ENCODE measurements at places on chromosomes 5 and 9.

DNA sequence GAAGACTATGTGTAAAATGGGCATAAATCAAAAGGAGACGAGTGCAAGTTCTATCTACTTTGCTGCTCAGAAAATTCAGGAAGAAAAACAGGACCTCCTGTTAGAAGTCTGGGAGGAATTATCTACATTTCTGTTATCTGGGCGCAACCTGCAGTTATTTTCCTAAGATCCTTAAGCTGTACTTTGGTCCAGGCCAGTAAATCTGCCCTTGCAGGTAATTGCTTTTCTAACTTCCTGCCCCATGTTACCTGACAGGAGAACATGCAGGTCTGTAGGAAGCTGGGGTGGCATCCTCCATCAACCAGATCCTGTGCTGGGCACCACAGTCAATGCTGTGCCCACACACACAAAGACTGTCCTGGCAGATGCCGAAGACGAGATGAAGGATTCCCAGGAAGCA, 5.7 kb downstream of the CCNJL start:
- no peak for DNase-seq

DNA sequence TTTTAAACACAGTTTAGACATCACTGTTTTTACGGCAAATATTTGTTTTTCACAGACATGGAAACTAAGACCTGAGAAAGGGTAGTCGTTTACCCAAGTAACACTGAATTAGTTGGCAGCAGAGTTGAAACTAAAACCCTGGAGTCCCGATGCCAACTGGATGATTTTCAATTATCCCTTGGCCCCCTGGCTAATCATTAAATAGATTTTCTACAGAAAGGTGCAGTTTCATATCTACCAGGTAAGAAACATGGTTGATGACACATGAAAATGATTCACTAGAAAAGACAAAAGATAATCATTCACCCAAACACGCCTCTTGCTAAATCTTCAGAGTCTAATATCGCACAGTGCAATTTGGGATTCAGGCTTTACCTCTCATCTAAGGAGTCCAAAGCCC, 136.9 kb downstream of the SEMA5A start:
- DNase-seq = peak; percentile 9

DNA sequence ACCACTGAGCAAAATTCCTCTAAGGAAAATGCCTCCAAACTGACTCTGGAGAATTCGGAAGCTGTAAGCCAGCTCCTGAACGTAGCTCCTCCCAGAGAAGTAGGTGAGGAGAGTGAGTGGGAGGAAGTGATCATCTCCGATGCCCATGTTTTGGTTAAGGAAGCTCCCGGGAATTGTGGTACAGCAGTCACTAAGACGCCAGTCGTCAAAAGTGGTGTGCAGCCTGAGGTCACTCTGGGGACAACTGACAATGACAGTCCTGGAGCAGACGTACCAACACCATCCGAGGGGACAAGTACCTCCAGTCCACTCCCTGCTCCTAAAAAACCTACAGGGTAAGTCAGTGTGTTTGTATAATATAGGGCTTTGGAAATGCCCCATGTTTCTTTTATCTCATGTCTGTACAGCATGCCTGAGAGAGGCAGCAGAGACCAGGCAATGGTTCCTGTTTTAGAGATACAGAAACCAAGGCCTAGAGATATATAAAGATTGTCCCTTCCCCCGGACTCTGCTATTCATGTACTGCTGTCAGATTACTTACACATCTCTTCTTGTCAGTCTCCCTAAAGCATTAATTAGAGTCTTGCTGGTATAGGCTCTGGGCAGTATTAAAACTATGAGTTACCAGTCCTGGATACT, 23.9 kb downstream of the HMGXB3 start:
- DNase-seq = no peak

DNA sequence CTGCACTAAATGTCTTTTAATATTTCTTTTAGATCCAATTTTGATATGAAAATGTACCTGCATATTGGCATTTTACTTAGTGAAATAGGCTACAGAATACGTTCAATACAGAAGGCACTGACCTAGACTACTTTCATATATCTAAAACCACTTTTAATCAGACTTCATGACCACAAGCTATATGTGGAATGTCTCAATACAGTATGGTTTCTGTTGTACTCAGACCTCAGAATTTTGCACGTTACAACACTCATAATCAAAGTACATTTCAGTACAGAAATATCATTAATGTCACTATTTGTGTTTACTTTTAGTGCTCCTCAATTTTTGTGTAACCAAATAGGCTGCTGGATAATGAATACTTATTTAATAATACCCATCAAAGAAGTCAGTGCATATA, 74.8 kb downstream of the MEF2C start:
- no peak for DNase-seq

DNA sequence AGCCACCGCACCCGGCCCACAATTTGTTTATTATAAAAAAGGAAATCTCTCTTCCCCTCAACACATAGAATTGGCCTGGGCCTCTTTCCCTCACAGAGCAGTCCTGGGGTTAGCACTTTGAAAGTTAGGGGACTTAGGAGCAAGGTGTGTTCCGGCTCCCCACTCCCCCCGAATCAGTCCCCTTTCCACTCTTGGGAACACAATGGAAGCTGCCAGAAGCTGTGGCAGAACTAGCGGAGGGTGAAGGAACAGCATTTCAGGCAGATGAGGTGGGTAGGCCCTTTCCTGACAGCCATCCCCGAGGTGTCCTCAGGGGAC, 16.4 kb upstream of the C5orf47 start:
- no peak for DNase-seq

GRCh38 chr5:77798456-77798855, 22.3 kb upstream of the TBCA start:
- DNase-seq = no peak

DNA sequence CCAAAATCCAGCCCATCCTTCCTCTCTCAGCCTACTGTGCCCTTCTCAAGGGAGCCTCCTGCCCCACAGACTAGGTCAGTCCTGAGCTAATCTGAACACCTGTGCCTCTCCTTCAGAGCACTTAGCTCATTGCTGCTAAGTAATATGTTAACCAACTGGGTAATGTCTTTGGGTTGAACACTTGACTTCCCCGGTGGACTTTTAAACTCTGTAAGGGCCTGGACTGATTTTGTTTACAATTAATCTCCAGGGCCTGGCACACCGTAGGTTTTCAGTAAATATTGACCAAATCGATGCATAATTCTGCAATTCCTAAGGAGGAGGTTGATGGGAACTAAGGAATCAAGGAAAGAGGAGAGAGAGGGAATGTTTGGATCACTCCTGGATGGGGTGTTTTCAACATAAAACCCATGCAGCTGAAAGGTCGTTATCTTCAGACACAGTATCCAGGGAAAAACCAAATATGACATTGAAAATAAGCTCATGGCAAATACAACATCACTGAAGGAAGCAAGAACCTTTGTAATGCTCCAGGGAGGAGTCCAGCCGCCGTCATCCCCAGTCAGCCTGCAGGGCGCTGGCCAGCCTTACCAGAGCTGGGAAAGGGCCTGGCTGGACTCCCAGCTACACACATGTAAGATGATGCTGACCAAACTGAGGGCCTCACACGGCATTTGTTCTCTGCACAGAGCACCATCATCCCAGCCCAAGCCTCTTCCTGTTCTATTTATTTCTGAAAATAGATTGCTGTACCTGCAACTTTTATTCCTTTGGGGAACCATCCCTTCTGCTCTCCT, 166.3 kb downstream of the C5orf15 start:
- DNase-seq = no peak

DNA sequence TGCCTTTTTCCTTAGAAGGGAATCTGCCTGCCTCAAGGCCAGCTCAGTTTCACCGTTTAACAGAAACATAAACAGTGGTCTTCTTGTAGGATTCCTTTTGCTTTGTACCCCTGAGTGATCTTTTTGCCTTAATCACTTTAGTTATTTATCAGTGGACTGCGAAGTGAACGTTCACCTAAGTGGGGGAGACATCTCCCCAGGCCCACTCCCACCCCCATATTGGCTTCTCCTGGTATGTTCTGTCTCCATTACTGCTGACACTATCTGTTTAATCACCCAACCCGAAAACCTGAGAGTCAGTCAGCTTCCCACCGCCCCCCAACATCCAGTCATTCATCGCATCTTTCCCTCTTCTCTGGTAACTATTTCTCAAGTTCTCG, 1.4 kb downstream of the SKP2 start:
- DNase-seq = no peak

GRCh38 chr5:29896646-29897045, 1296.8 kb upstream of the CDH6 start:
- no peak for DNase-seq

GRCh38 chr5:113295111-113295539, 139.7 kb downstream of the TSSK1B start:
- DNase-seq = no peak

DNA sequence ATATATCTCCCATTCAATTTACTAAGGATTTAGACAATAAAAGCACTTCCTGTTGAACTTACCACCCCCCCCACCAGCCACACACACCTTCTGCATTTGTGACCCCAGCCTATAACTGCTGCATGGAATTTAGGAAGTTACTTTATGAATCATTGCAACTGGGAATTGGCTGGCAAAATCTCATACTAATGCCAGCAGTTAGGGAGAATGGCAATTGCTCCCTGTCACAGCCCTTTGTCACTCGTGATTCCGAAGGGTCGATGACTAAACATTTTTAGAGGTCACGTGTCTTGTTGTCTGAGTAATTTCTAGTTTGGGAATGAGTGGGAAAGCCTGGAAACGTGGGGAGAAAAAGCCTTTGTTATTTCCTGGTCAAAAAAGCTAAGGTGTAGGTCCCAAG, 46.6 kb upstream of the PCA3 start:
- DNase-seq = no peak

- DNase-seq = no peak
Observed at GRCh38 chr9:3138231-3139229, 294.6 kb upstream of the PUM3 start.

GRCh38 chr9:114285166-114285867, 37.6 kb upstream of the ORM1 start:
- peak; percentile 81 for DNase-seq

- no peak for DNase-seq
Observed at GRCh38 chr5:135941711-135942110, 13.1 kb downstream of the LECT2 start.

- no peak for DNase-seq
Observed at GRCh38 chr9:113343732-113344231, 3.7 kb upstream of the WDR31 start.

DNA sequence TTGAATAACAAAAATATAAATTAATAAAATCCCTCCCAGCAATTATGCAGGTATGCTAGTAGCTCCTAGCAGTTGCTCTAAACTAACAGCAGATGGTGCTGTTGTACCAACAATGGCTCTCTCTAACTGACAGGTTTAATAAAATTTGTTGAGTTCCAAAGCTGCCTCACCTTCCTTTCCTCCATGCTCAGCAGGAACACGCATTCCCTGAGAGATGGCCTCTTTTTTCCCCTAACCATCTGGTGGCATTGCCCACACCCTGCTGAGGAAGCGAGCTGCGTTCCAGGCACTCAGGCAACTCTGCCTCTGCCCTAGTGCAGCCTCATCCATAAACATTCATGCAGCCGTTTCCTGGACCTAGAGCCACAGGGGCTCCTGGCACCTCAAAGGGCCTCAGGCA, 106.2 kb downstream of the KLHL3 start:
- peak; percentile 52 for DNase-seq

DNA sequence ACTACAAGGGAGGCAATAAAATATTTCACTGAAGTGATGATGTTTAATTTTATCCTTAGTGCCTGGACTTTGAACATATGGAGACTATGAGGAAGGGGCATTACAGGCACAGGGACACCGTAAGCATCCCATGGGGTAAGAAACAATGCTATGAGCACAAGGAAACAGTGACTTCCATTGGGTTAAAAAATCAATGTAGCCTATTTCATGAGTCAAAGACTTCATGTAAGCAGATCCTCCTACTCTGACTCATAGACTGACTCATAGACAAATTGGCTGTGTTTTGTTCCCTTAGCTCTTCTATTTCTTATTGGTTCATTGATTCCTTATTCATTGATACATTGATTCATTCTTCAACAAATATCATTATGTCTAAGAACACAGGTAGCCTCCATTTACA, 351.0 kb downstream of the PRELID2 start:
- DNase-seq = peak; percentile 64
